ENCODE measurements at places on chromosomes 3 and 15.

GRCh38 chr3:147797095-147797494 lies 387.9 kb downstream of the ZIC1 start:
- no peaks in the 10 kb centered on the region for H3K36me3 ChIP-seq
- no peak for DNase-seq
- no peak overlapping the region for H3K27ac ChIP-seq
- H3K4me3 ChIP-seq, result no peak overlapping the region
- no peaks in the 10 kb centered on the region for H3K27me3 ChIP-seq

- H3K4me3 ChIP-seq, result no peak overlapping the region
- DNase-seq, result no peak
- no peaks in the 10 kb centered on the region for H3K36me3 ChIP-seq
- H3K27ac ChIP-seq, result no peak overlapping the region
- no peaks in the 10 kb centered on the region for H3K4me1 ChIP-seq
These were observed 21.1 kb downstream of the C3orf62 start for GRCh38 chr3:49255718-49256511.

- no peaks in the 10 kb centered on the region for H3K36me3 ChIP-seq
- H3K4me3 ChIP-seq, result no peak overlapping the region
- H3K27me3 ChIP-seq, result no peaks in the 10 kb centered on the region
- no peak for DNase-seq
- H3K4me1 ChIP-seq, result no peaks in the 10 kb centered on the region
These were observed 397.1 kb upstream of the CFAP20DC start for GRCh38 chr3:59446775-59447465.

DNA sequence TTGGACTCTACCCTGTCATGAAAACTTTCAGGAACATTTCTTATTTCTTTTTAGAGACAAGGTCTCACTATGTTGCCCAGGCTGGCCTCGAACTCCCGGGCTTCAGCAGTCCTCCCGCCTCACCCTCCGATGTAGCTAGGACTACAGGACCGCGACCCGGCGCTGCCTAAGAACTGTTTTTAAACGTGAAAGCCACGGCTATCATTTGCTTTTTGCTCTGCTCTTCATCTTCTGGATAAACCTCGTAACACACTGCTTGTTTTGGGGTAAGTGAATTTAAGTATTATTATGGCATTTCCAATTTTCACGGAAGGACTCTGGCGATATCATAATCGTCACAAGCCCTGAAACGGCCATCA lies 14.3 kb upstream of the CCNL1 start:
- H3K4me3 ChIP-seq, result peak overlapping the region; percentile 59
- peaks cover 14% of the 10 kb centered on the region for H3K4me1 ChIP-seq
- H3K27ac ChIP-seq, result peak overlapping the region; percentile 95
- H3K27me3 ChIP-seq, result no peaks in the 10 kb centered on the region

All from vagina (tissue), 2 donors.